ENCODE measurements at places on chromosomes 1 and 21. TPM values are rescaled to one million over a fixed set of nuclear protein-coding genes. Genes with fewer than 3 reads are reported as not detected.
A peak's percentile ranks its signal among the peaks of the same experiment; 100 is the strongest.

DNA sequence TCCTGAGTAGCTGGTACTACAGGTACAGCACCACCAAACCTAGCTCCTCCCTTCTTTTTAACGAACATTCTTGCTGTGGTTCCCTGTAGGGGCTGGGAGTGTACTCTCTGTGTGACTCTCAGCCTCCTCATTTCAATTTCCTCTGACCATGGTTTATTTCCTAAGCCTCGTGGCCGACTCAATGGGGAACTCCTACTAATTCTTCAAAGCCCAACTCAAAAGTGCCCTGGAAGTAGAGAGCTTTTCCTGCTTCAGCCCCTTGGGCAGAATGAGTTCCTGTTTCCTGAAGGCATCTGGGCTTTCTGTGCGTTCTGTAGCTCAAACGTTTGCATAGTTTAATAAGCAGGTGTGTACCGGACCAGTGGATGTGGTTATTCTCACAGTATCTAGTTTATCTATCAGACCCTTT, 70.9 kb upstream of the ACOT11 start:
- no peak for DNase-seq

DNA sequence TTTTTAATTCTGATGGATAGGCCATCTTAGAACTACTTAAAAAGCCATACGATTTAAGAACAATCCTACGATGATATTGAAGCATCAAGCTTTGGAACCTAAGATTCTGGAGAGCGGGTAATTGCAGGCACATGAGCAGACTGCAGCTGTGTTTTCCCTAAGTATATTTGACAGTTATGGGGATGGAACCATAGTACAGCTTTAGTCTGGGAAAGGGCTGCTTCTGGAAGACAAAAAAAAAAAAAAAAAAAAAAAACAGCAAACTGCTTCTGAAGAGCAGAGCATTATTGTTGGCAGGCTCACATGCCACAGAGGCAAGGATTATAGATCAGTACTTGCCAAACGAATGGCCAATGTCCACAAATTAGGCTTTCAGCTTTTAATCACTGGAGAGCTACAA, 1618.7 kb downstream of the AMY1C start:
- DNase-seq, result no peak

DNA sequence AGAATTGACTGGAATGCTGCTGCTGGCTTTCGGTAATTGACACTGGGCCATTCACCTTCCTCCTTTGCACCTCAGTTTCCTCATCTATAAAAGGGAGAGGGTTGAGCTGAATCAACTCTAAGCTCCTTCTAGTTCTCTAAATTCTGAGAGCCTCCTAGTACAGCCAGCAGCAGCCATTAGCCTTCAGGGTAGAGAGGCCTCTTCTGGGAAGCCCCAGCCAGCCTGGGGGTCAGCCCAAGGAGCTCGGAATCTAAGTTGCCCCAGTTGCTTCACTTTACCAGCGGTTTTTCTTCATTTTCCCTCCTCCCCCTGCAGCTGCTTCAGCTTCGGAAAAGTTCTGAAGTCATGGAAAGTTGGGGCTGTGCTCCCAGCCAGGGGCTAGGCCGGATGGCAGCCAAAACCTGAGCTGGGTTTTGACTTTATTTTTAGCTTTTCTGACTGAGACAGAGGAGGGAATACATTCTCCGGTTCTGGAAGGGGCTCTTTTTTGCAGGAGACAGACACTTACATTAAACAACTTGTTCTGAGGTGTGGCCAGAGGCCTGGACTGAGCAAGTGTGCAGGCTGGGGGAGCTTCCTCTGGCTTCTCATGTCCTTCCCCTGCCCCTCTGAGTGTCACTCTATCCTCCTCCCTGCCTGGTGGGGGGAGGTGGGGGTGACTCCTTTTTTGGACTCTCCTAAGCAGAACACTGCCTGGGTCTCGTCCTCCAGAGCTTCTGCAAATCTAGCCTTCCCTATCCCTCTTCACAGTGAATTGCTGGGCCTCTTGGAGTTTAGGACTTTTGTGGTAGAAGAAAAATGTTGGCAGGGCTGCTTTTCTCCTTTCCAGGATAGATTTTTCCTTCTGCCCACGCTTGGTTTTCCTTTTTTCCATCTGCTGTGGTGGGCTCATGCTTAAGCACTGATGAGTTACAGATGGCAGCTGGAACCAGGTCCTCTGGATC, 14.4 kb downstream of the LMNA start:
- DNase-seq, result no peak

- no peak for DNase-seq
Observed at GRCh38 chr1:191086910-191087309, 609.2 kb upstream of the BRINP3 start.

GRCh38 chr1:92749024-92749634, 35.8 kb downstream of the EVI5 start:
- no peak for DNase-seq

- DNase-seq, result no peak
Observed at GRCh38 chr1:207987164-207987563, 76.2 kb upstream of the CD34 start.

DNA sequence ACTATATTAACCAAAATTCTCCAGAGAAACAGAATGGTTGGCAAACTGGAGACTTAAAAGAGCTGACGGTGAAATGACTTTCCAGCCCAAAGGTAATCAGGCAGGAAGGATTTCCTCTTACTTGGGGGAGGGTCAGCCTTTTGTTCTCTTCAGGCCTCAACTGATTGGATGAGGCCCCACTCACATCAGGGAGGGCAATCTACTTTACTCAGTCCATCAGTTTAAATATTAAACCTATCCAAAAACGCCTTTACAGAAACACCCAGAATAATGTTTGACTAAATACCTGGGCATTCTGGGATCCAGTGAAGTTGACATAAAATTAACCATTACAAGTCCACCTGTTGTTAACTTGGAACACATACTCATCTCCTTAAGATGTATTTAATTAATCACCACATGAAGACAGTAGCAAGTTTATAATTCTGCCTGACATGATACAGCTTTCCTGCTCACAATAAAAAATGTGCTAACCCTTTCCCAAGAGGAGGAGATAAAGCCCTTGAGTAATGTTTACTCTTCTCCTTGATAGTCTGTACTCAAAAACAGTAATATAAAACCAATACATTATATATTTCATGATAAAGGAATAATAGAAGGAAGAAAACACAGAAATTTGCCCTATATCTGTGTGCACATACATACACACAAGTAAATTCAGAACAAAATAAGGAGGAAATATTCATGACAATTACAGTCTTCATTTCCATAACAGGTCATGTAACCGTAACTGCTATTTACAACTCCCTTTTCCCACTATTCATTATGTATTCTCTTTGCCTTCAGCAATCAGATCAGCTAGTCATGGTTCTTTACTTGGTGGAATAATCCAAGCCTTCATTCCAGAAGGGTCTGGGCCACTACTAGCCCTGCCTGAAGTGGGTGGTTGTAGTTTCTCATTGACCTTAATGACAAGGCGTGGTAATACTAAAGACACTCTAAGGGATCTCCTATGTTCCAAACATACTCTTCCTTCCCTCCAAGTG, 107.5 kb upstream of the RUNX1 start:
- DNase-seq, result no peak

GRCh38 chr1:243842161-243842560, 7.9 kb downstream of the AKT3 start:
- no peak for DNase-seq

DNA sequence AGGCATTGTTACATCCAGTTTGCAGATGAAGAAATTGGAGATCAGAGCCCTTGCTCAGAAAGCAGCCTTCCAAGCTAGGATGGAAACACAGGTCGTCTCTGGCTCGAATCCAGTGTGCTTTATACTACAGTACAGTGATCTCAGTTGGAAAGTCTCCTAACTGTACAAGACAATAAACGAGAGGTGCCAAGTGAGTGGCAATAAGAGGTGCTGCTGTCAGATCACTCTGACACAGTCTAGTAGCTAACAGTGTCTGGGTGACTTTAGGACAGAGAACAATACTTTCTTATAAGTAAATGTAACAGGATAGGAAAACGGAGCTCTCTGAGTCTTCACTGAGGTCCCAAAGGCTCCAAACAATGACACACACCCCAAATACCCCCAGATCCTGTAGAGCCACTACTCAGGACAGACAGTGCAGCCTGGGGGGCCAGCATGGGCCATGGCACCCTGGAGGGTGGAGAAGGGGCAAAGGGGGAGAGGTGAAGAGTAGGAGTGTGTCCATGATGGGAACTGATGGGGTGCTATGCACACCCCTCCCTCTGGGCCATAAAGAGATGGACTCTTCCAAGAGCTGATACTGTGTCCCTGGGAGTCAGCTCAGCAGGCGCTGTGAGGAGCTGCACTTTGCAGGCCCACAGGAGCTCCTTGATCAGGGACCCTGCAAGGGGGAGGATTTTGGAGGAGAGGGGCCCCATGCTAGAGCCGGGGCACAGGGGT, 3.3 kb downstream of the SH3BGR start:
- DNase-seq, result no peak

GRCh38 chr1:30476911-30477459, 246.4 kb downstream of the MATN1 start:
- no peak for DNase-seq

- no peak for DNase-seq
Observed at GRCh38 chr21:33734818-33735217, 92.5 kb downstream of the ITSN1 start.

- no peak for DNase-seq
Observed at GRCh38 chr1:165402517-165403111, 42.3 kb downstream of the RXRG start.

DNA sequence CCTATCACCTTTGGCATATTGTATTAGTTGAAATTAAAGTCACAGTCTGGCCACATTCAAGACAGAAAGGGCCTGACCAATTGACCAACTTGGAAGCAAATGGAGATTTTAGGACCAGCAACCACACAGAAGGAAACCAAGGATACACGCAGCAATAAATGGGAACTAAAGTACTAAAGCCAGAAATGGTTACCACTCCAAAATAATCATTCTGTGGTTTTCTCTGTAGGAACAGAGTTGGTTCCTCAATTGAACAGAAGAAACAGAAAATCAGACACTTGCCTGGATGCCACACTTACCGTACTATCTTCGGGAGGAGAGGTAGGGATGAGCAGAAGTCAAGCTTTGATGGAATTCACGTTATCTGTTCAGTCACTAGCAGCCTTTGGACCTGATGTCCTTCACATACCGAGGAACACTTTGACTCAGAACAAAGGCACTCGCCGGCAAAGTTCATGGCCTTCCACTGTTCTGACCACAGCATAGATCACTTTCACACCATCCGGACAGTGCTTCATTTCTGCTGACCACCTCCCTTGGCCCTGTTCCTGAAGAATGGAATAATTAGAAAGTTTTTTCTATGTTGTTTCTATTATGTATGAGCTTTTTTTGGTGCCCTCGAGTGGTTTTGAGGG, 96.9 kb downstream of the LPAR3 start:
- DNase-seq, result no peak

GRCh38 chr1:75838079-75838478, 41.4 kb downstream of the MSH4 start:
- DNase-seq, result no peak

- DNase-seq, result no peak
Observed at GRCh38 chr1:23807453-23807852, 6.9 kb upstream of the GALE start.

GRCh38 chr1:172252321-172252720, 168.2 kb upstream of the C1orf105 start:
- no peak for DNase-seq

DNA sequence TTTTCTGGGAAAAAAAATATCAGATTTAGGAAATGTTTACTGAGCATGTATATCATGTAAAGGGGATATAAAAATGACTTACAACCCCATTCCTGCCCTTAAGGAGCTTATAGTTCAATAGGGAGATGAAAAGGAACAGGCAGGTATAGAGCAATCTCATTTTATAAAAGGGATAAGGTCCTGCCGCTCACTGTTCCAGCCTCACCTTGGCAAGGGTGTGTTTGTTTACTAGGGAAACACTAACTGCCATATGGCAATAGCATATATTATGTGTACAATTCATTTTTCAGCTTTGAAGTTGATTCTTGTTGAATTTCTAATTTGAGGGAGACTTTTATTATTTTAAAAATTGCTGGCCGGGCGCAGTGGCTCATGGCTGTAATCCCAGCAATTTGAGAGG, 25.5 kb downstream of the URB2 start:
- no peak for DNase-seq

GRCh38 chr1:58764294-58764978, 19.4 kb downstream of the JUN start:
- DNase-seq, result no peak

GRCh38 chr1:33094971-33095604, 14.1 kb downstream of the AZIN2 start:
- peak; percentile 58 for DNase-seq

Gene VWA5B1
- polyA plus RNA-seq, result 5.4 TPM

Gene GPR25
- 0.09 TPM for polyA plus RNA-seq

Gene RGSL1
- polyA plus RNA-seq, result not detected

Gene C8A
- polyA plus RNA-seq, result not detected

Gene ANGPTL1
- 4.9 TPM for polyA plus RNA-seq

Gene GPR3
- polyA plus RNA-seq, result 1.3 TPM

Gene LCE1A
- not detected for polyA plus RNA-seq

Gene PLCH2
- polyA plus RNA-seq, result 0.62 TPM

Gene FALEC
- 0.82 TPM for polyA plus RNA-seq

Gene DEPDC1
- polyA plus RNA-seq, result 17.6 TPM

Gene EXTL1
- 1.6 TPM for polyA plus RNA-seq

Gene RIMS3
- polyA plus RNA-seq, result 1.8 TPM

Gene ST6GALNAC3
- 78.0 TPM for polyA plus RNA-seq

Gene A3GALT2
- 0.48 TPM for polyA plus RNA-seq

Gene CELA2B
- 0.61 TPM for polyA plus RNA-seq

Gene TMEM52
- polyA plus RNA-seq, result 1.2 TPM

Gene PIK3R3
- 32.3 TPM for polyA plus RNA-seq
